ENCODE measurements at places on chromosomes 3 and 15.

GRCh38 chr3:124764746-124765145 is 34.5 kb downstream of the UMPS start:
- DNase-seq = no peak

- DNase-seq = no peak
These were observed 597.3 kb downstream of the NAALADL2 start for GRCh38 chr3:175456466-175456865.

GRCh38 chr3:101038393-101038792 is 45.2 kb upstream of the ABI3BP start:
- no peak for DNase-seq

GRCh38 chr3:181722156-181722555 is 10.4 kb downstream of the SOX2 start:
- no peak for DNase-seq

DNA sequence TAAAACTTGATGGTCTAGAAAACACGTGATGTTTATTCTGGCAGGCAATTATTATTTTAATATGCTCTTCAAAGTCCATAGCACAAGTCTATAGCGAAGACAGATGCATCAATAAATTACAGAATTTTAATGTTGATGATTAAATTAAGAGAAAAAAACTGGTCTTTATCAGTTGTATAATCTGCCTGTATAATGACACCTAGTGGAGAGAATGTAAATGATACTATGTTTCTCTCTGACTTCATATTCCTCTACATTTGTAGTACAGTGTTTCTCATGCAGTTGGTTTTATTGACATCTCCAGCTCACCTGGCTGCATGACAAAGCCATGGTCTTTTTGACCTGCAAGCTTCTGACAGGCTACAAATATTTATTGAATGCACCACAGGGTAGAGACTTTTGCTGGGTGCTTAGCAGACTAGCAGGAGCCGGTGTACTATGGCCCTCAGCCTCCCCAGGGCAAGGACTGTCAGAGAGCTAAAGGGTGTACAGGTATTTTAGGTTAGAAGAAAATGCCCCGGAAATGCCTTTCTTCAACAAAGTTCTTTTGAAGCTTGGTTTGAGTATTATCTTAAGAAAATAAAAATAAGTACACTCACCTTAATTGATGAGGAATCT is 289.9 kb downstream of the GAP43 start:
- no peak for DNase-seq

GRCh38 chr15:63243101-63243500 is 34.3 kb upstream of the APH1B start:
- no peak for DNase-seq

- no peak for DNase-seq
These were observed 293.3 kb upstream of the CNTN4 start for GRCh38 chr3:1805331-1805730.

- DNase-seq = no peak
These were observed 73.3 kb upstream of the RAD18 start for GRCh38 chr3:9036404-9037131.

DNA sequence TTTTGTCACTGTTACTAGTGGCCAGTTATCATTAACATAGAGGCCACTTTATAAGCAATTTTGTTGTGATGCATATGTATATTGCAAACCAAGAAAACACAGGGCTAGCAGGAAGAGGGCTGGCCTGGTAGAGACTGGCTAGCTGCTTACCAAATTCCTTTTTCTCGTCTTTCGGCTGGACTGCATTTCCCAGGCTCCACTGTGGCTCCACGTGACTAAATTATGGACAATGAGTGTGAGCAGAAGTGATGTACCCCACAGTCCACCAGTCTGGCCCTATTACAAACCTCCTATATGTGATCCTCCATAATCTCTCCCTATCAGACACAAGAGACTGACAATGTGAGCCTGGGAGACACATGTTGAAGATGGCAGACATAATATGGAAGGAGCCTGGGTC is 257.0 kb downstream of the MFSD1 start:
- no peak for DNase-seq

GRCh38 chr15:79364571-79365240 is 53.8 kb downstream of the TMED3 start:
- no peak for DNase-seq

DNA sequence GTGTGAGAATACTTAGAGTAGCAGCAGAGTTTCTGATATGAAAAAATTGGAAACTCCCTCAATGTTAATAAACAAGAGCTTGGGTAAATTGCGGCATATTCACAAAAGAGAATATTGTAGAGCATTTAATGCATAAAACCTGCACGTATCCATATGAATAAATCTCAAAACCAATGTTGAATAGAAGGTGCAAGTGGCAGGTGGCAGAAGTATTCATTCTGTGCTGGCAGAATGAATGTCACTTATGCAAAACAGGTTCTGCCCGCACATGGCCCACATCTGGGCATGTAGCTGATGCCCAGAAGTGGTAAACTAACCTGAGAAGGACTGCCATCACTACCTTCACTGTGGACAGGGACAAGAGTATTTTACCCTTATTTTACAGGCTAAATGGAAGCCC is 14.1 kb upstream of the PRSS50 start:
- no peak for DNase-seq

DNA sequence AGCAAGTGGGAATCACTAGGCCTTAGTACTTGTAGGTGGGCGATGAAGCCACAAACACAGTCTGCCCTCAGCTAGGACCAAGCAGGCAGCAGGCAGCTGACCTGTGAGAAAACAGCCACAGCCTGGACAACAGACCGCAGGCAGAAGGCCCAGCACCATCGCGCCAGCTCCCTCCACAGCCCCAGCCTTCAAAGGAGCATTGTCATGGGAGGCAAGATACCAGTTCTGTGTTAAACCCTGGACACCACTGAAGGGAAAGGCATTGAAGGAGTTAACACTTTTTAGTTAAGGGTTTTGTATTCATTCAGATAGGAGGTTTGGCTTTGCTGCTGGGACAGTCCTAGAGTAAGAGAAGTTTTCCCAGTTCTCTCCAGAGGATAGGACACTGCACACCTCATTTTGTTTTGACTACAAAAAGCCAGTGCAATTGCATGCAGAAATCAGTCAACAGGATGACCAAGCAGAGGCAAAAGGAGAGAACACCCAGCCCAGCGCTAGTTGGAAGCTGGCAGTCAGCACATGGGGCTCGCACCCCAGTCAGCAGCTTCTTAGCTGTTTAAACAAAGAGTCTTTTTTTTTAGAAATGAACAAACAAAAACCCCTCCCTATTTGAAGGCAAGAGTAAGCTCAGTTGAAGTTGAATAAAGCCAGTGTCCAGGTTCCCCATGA is 286.1 kb upstream of the TPM1 start:
- DNase-seq = no peak

GRCh38 chr15:99845009-99845408 is 111.8 kb upstream of the LYSMD4 start:
- no peak for DNase-seq

- no peak for DNase-seq
These were observed 209.6 kb upstream of the MCTP2 start for GRCh38 chr15:94021621-94022320.

GRCh38 chr15:91881569-91882297 is 28.2 kb downstream of the SLCO3A1 start:
- no peak for DNase-seq

DNA sequence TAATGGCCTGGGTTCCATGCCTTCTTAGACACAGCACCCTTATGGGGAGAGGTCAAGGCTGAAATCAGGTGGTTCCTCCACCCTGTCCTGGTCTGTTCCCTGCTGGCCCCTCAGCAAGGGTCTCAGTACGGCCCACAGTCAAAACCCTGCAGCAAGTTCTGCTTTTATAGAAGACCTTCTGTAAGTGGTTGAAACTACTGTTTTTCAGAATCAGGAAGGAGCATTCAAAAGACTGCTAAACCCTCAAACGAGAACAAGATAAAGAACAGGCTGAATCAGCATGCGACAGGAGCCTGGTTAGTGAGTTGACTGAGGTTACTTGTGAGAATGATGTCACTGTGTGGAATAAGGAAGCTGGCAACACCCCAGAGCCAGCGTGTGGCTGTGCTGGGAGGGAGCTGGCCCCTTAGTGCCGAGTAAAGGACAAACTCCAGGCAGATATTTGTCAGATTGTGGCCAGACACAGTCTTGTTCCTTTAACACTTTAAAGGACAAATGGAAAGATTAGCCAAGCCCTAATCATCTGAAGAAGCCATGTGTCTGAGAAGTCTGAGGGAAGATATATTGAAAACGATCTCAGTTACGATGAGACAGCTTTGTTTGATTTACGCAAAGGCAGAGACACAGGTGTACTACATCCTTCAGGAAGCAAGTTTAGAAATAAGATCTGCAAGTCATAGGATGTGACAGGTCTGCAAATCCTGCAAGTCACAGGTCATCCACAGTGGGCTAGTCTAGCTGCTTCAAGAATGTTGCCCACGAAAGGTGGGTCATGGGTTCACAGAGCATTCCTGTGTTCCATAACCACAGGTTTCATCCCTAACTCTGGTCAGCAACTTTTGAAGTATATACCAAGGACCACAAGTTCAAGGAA is 54.0 kb downstream of the B3GNT5 start:
- DNase-seq = no peak

DNA sequence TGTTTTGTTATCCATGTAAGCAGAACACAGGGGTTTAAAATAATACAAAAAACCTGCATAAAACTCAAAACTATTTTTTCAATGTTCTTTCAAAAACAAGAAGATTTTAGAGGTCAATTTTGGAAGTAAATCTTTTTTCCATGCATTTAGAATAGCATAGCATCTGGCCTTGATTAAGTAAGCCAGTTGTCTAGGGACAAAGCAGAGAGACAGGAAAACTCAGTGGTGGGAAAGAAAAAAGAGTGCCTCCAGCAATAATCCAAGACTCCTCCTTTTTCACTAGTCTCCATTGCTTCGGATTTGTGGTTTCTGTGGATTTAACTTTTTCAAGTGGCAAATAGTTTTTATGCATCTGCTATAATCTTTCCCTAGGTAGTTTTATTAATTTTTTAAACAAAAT is 88.9 kb downstream of the SUCNR1 start:
- DNase-seq = no peak

GRCh38 chr3:148211725-148212124 is 486.0 kb upstream of the AGTR1 start:
- no peak for DNase-seq

DNA sequence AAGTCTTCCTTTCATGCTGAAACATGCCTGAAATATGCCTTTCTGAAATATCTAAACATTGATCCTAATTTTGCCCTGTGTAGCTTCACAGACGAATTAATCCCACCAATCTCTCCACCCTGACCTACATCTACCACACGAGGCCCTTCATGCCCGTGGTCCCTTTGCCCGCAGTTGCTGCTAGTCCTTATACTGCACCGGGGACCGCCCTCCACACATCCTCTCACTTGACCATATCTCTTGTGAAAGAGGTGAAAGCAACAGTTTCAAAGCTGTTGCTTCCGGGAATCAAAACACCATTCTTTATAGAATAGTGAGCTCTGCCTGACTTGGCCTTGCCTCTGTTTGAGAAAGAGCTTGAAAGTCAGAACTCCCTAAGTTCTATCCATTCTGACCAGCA is 499.5 kb downstream of the NTRK3 start:
- no peak for DNase-seq

GRCh38 chr3:129313665-129314385 is 35.2 kb downstream of the HMCES start:
- DNase-seq = no peak

GRCh38 chr15:89068325-89068784 is 19.9 kb upstream of the ABHD2 start:
- DNase-seq = no peak

DNA sequence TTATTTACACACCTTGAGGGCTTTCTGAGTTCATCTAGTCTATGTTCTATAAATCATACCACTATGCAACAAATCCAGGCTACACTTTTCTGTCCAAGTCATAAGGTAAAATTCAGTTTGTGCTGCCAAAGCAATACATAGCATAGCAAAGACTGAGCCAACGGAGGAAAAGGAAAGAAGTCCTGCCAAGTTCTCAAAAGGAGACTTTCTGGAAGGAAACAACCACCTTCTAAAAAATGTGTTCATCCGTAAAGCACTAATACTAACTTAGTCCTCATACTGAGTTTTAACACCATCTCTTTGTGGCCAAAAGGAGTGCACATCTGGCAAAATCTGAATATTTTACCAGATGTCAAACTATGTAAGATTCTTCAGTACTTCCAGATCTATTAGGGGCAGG is 620.2 kb downstream of the RBMS3 start:
- DNase-seq = no peak

GRCh38 chr3:61663356-61664104 is 102.2 kb downstream of the PTPRG start:
- DNase-seq = no peak

DNA sequence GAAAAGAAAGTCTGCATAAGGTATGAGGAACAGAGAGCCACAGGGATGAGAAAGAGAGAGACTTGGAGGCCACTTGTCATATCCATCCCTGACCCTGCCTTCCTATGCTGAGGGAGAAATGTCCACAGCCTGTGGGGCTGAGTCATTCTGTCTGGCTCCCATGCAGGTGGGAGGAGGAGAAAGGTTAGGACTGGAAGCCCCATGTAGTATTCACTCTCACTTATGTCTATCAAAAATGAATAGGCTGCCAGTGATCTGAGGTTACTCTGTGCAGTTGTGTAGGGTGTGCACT is 71.3 kb downstream of the RAB11A start:
- DNase-seq = no peak

DNA sequence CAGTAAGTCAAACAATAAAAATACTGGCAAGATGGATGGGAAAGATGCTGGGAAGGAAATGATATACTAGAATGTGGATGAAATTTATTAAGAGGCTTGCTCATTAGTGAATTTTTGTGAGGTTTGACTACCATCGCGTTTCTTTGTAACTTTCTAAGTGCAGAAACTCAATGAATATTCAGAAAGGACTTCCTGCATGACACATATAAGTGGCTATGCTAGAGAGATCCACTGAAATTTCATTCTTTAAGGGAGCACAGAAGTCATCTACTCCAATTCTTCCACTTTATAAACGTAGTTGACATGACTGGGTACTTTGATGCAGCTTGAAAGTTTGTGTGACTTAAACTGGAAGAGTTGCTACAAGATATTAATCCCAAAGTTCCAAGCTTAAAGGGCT is 88.0 kb downstream of the SHQ1 start:
- no peak for DNase-seq

DNA sequence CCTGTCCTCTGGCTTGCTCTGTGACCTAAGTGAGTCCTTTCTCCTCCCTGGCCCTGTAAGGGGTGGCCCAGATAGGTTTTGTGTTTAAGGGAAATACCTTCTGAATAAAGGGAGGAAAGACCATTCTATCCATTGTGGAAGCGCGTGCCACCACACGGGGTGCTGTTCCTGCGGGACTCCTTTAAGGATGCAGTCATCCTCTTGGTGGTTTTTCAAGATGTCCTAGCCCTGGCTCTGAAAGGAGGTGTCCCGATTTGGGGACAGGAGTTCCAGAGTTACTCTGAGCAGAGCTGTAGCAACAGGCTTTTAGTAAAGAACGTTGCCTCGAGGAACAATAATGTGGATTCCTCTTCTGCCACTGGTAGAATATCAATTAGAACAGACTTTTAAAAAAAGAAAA is 9.6 kb downstream of the SLC6A6 start:
- no peak for DNase-seq

- DNase-seq = no peak
These were observed 129.8 kb downstream of the ZNF385D start for GRCh38 chr3:21621181-21621651.

- no peak for DNase-seq
These were observed 153.8 kb downstream of the SHQ1 start for GRCh38 chr3:72694398-72694797.
